Retinal pigment epithelial cell (primary cell): ENCODE measurements at places on chromosomes 6 and 20.
A peak's percentile ranks its signal among the peaks of the same experiment; 100 is the strongest.

DNA sequence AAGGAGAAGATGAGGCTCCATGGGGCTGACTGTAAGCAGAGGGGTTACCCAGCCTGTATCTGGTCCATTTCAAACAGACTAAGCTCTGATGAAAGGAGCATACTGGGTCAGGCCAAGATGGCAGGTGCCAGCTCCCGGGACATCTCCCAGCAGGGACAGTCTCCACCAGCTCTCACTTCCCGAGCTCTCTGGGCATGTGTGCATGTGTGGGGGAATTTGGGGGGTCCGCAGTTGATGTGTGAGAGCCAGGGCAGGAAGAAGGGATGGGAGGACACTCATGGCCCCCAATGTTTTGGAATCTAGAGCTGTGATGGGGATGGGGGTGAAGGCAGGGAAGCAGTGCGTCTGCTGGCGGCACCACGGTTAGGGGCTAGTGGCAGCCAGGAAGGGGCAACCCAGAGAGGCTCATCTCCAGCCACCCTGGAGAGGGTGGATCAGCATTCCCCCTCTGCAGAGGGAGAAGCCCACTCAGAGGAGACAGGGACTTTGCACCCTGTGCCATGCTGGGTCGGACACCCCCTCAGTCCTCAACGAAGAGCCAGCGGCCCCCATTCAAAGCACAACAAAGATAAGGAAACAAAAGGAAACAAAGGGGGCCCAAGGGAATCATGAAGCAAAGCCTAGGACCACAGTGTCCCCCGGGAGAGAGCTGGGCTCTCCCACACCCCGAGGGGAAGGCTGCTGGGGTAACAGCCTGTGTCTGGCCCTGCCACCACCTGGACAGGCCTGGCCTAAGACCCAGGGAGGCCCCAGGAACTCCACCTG, 52.4 kb downstream of the DSTN start:
- no peak for DNase-seq

GRCh38 chr6:89599727-89600126, 38.8 kb downstream of the LYRM2 start:
- no peak for DNase-seq

DNA sequence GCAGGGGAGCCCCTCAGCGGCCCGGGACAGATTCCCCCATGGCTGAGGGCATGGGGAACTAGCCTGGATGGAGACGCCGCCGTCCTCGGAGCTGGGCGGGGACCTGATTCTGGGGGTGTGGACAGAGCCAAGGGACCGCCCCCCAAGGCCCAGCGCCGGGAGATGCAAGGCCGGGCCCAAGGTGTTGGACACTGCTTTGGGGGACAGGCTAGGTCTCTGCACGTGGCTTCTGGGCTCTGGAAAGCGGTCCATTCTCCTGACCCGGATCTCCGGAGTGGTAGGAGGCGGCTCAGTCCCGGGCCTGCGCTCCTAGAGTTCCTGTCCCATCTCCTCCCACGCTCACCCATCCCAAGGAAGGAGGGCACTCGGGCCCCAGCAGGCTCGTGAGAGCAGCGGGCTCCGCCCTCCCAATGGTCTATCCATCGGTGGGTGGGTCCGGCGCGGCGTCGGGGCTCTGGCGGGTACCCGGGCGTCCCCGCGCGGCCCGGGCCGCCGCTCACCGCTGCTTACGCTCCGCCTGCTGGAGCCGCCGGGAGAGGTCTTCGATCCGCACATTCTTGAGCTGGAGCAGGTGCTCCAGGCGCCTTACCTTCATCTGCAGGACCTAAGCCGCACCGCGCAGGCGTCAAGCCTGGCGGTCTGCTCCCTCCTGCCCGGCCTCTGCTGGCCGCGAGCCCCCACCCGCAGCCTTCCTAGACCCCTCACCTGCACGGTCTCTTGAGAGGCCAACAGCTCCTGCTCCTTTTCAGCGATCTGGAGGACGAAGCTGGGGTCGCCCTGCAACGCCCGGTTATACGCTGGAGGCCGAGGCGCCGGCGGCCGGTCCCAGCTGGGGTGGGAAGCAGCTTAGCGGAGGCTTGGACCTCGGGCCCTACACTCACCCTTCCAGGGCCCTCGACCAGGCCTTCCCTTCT, 3.3 kb downstream of the SPEF1 start:
- DNase-seq: no peak

- no peak for DNase-seq
Observed at GRCh38 chr20:44496976-44497375, 21.3 kb downstream of the TTPAL start.

DNA sequence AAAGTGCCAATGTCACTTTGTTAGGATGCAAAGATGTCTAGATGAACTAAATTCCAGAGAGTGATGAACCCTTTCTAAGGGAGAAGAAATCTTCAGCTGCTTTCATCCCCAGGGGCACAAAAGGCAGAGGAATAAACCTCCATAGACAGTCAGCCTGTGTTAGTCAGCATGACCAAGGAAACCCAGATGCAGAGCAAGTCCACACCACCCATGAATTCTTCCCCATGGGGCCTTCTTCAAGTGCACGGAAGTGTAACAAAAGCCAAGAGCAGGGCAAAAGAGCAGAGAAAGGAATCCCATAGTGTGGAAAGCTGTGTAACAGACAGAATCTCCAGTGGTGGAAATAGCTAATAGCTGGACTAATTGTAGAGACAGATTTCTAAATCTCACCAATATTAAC, 50.0 kb downstream of the DCDC2 start:
- DNase-seq: no peak

- no peak for DNase-seq
Observed at GRCh38 chr6:43784049-43784855, 14.2 kb downstream of the VEGFA start.

DNA sequence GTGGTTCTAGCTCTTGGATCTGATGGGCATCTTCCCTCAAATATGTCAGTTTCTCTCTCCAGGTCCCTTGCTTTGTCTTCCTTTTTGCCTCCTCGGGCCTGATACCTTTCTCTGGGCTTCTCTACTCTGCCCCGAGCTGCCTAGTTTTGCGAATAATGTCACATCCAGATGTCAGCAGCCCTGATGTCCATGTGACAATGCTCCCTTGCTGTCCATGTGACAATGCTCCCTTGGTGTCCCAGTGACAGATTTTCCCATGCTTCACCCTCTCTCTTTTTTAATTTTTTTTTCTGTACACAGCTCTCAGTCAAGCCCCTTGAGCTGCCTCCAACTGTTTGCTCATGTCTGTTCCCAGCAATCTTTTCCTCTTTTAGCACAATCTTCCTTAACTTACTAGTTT, 6.4 kb downstream of the TRAF3IP2 start:
- DNase-seq: no peak

GRCh38 chr6:120108061-120108795, 758.7 kb upstream of the MAN1A1 start:
- DNase-seq: peak; percentile 75

GRCh38 chr6:84346372-84346771, 118.9 kb upstream of the CEP162 start:
- no peak for DNase-seq

GRCh38 chr6:12459945-12460661, 169.9 kb downstream of the EDN1 start:
- DNase-seq: no peak

DNA sequence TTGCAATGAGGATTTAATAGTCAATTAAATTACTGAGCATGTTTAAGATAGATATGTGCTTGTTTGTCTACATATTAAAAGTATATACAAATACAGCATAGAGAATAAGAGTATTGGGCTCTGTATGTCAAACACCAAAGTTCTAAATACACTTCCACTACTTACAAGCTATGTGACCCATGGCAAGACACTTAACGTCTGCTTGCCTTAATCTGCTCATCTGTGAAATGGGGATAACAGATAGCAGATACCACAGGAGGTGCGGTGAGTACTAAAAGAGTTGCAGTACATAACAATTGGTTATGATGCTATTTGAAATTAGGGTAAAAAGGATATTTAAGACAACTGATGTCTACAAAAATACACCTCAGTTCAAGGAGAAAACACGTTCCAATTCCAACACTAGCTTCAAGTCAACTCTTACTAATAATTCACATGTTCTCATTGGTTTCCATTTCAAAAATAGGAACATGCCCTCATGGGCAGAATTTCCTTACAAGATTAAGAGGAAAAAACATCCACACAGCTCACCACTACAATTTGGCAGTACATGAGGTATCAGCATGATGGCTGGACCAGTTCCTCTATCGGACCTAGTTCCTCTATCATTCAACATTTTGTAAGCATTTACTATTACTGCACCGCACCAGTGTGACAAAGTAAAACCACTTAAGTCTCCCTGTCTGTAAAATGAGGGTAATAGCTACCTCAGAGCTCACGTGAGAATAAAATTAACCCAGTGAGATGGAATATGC, 101.1 kb downstream of the SMLR1 start:
- DNase-seq: no peak
